ENCODE measurements at places on chromosomes 2 and 18. TPM values are rescaled to one million over a fixed set of nuclear protein-coding genes. Genes with fewer than 3 reads are reported as not detected.

SCLY gene
- 16.9 TPM for total RNA-seq

SP140L gene
- total RNA-seq = 14.3 TPM

GDF7 gene
- under 0.01 TPM for total RNA-seq

LRRTM1 gene
- total RNA-seq = not detected

PROKR1 gene
- total RNA-seq = not detected

SLC8A1 gene
- total RNA-seq = 125 TPM

CD226 gene
- total RNA-seq = 6.4 TPM

KRTCAP3 gene
- total RNA-seq = not detected

ANTXR1 gene
- 73.1 TPM for total RNA-seq

RAB17 gene
- total RNA-seq = 0.60 TPM

Measured in smooth muscle cell of the umbilical artery (primary cell).